Trophoblast cell (in vitro differentiated cells and primary cell): ENCODE measurements at places on chromosomes 1 and 21.

DNA sequence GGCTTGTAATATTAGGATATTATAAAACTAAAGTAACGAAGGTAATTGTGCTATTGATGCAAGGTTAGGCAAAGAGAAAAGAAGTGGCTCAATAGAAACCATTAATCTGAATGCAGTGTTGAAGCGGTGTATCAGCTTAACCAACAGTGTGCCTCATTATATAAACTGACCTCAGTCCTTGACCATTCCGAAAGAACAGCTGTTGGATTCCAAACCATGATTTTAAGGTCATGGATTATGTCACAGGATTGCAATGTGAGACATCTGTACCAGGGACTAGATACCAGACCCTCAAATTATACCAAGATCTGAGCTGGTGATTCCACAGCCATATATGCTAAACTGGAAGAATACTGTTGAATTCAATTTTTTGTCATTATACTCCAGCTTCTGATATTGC is 134.2 kb upstream of the HP1BP3 start:
- DNase-seq, result no peak

GRCh38 chr1:44822981-44823451 is 14.7 kb downstream of the BTBD19 start:
- no peak for DNase-seq

GRCh38 chr1:37471345-37472231 is 2.8 kb upstream of the ZC3H12A start:
- peak; percentile 71 for DNase-seq

GRCh38 chr1:59438058-59438560 is 141.2 kb downstream of the FGGY start:
- DNase-seq, result no peak

- no peak for DNase-seq
Observed at GRCh38 chr1:235557495-235557894, 53.2 kb upstream of the B3GALNT2 start.

DNA sequence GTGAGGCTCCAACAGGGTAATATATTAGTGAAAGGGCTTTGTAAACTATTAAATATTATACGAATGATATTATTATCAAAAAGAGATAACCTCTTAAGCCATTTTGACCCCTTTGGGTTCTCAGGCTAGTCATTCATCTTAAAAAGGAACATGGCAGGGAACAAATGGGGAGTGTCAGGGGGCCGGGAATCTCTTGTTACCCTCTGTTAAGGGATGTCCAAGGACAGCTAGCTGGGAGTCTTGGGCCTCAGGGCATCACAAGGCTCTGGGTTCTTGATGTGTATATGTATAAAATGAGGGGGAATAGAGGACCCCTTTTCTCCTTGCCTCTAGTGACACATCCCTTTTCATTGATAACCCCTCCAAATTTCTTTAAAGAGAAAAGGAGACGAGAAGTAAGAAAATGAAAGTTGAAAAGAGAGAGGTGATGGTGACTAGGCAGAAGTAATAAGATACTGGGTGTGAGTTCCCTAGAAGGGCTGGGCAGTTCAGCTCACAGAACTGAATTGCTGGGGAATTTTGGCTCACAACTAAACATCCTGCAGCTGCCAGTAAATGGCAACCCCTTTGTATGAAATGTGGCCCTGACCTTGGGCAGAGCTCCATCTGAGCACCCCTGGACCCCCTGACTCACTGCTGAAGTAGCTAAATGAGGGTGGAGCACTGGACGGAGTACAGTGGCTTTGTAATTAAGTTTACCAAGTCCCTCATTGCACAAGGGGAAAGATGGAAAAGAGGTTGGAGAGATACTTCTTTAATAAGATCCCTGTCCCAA is 20.0 kb upstream of the ZNF326 start:
- DNase-seq, result no peak

- peak; percentile 16 for DNase-seq
Observed at GRCh38 chr1:117798550-117798949, 130.9 kb downstream of the GDAP2 start.

DNA sequence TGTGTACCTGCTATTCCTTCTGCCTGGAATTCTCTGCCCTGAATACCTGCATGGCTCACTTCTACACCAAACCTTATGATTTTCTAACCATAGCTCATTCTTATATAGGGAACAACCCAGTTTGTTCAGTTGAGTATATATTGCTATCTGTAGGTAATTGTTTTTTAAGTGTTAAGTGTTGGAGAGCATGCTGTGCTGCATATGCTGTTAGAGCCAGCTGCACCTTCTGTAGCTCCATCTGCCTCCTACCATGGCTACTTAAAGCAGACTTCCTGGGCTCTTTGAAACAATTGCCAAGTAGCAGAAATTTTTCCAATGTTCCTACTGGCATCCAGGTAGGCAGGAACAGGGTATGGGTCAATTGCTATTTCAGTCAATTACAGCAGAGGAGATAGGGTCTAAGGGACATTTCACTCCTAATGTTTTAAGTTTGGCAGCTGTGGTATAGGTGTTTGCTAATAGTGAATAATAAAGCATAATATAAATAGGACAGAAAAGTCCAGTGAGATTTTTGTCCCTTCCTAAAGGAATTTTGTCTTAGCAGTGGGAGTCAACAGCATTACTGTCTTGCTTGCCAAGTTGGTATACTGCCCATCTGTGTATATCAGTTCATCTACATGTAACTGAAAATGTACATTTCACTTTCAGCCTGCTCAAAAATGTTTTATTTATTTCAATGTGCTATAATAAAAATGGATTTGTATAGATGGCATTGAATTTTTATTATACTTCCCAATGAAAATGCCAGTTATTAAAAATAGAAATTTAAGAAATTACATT is 34.0 kb upstream of the C1orf115 start:
- DNase-seq, result no peak

- peak; percentile 86 for DNase-seq
Observed at GRCh38 chr1:160777486-160778089, 18.4 kb upstream of the LY9 start.

DNA sequence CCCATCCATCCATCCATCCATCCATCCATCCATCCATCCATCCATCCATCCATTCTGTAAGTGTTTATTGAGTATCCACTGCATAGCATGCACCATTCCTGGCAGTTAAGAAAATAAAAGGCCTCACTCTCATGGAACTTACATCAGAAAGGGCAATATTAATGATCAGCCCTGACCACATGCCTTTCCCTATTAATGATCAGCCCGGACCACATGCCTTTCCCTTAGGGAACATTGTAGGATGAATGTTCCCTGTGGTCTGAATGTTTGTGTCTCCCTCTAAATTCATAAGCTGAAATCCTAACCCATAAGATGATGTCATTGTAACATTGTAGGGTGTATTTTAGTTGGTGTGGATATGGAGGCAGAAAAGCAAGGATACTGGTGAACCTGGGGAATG is 365.8 kb downstream of the KIF26B start:
- DNase-seq, result no peak

- no peak for DNase-seq
Observed at GRCh38 chr1:4611563-4612341, 42.7 kb upstream of the AJAP1 start.

- DNase-seq, result no peak
Observed at GRCh38 chr1:43058545-43059360, 100.1 kb upstream of the SLC2A1 start.

- DNase-seq, result no peak
Observed at GRCh38 chr1:43703836-43704235, 3.5 kb upstream of the ST3GAL3 start.

GRCh38 chr21:45454060-45454925 is 49.3 kb downstream of the COL18A1 start:
- no peak for DNase-seq

GRCh38 chr1:200231787-200232231 is 178.0 kb downstream of the ZNF281 start:
- no peak for DNase-seq

DNA sequence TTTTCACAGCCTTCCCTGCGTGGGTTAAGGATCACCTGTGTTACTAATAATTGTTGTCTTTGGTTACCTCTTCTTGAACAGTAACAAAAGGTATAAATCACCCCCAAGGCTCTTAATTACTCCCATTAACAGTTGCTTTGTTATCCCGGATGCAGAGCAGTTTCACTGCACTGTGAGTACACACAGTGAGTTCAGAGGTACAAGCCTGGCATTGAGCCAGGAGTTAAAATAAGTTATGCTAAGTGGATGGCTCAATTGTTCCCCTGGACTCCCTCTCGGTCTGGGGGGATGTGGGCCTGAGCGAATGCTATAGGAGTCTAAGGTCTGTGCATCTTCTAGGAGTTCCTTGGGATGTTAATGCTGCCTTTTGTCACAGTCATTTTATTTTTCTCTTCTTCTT is 258.3 kb downstream of the ATG4C start:
- no peak for DNase-seq

- DNase-seq, result no peak
Observed at GRCh38 chr1:205827623-205828022, 14.6 kb upstream of the SLC41A1 start.

DNA sequence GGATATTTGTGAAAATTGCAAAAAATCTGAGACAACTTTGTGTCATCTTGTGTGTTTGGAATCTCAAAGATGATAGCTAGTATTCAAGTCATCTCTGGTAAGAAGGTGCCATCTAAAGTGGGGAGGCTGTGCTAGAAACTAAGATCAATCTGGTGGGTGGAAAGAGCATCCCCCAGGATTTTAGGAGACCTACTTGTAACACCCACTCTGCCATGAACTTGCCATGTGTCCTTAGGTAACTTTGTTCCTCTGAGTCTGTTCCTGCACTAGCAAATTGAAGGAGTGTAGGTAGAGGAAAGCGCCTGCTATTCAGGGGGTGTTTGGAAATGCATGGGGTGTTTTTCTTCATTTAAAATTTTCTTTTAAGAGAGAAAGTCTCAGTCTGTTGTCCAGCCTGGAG is 24.4 kb downstream of the LGR6 start:
- DNase-seq, result no peak

DNA sequence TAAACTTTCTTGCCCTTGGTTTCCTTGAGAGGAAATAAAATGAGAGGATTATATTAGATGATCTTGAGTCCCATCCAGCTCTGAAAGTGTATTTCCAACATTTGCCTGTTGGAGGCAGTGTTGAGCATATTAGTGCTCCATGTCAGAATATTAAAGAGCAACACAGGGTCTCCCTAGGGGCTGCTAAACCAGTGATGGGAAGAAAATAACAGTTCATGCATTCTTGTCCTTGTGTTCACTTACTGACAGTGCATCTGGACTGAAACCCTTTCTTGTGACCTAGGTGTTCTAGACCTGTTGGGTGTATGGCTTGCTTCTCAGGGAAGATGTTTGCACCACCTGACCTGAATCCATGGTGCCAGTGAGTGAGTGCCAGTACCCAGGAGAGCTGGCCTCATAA is 124.7 kb upstream of the KIAA0040 start:
- DNase-seq, result no peak

- no peak for DNase-seq
Observed at GRCh38 chr1:167117225-167117624, 23.4 kb downstream of the STYXL2 start.

- DNase-seq, result no peak
Observed at GRCh38 chr1:21879928-21880618, 57.0 kb downstream of the HSPG2 start.

DNA sequence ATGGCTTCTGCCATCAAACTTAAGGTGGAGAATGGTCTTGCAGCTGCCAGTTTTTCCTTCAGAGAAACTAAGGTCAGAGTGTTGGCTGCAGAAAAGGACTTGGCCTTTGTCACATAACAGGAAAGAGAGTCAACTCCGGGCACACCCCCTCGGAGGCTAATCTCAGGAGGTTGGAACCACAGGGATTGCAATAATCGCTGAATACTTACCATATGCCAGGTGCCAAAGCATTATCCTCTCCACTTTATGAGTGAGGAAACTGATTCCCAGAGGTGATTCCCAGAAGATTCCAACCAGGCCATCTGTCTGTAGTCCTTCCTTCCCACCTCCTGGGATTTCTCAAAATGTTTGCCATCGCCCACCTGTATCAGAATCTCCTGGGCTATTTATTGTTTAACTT is 54.0 kb downstream of the LACTBL1 start:
- DNase-seq, result peak; percentile 44

- no peak for DNase-seq
Observed at GRCh38 chr1:33370301-33370700, 49.4 kb upstream of the A3GALT2 start.

DNA sequence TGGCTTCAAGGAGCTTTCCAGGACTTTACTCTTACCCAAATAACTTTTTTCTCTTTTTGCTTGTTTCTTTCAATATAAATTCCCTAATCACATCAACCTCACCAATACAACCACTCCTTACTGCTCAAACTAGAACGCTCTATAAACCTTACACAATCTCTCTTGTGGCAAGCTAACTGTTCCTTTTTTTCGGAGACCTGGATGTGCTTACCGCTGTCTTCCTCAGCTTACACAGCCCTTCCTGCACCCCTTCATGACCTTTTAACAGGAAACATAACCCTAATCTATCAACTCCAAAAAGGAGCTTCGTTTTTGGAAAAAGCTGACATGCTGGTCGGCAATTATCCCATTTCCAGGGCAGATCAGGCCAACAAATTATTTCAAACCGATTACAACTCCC is 24.1 kb upstream of the SLC2A5 start:
- DNase-seq, result no peak

DNA sequence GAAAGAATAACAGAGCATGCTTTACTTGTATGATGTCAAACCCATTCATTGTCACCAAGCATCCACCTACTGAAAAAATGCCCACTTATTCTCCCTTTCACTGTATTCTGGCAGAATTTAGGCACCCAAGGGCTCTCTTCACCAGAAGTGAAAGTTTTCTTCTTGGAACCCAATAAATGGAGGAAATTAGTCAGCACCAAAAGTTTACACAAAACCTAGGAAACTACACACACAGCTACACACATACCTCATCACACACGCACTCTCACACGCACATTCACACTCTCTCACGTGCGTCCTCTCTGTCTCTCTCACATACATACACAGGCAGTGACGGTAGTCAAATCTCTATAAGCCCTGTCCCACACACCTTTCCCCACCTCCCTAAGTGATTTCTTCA is 37.6 kb downstream of the MCOLN2 start:
- no peak for DNase-seq

GRCh38 chr1:214514032-214514818 is 37.2 kb downstream of the PTPN14 start:
- no peak for DNase-seq

DNA sequence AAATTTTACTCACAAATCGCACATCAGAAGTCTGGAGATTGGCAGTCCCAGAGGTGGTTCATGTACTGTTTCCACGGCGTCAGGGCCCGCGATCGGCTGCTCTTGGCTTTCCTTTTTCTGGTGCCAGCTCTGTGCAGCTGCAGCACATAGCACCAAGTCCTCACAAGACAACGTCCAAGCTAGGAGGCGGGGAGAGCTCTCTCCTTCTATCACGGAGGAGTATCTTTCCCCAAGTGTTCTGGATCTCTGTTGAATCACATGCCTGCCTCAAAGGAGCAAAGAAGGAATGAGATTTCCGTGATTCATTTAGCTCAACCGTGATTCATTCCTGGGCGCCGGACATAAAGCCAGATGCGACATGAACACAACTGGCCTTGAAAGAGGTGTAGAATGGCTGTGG is 25.5 kb downstream of the MT1HL1 start:
- DNase-seq, result no peak

- DNase-seq, result no peak
Observed at GRCh38 chr1:110163591-110163990, 13.3 kb downstream of the SLC6A17 start.

DNA sequence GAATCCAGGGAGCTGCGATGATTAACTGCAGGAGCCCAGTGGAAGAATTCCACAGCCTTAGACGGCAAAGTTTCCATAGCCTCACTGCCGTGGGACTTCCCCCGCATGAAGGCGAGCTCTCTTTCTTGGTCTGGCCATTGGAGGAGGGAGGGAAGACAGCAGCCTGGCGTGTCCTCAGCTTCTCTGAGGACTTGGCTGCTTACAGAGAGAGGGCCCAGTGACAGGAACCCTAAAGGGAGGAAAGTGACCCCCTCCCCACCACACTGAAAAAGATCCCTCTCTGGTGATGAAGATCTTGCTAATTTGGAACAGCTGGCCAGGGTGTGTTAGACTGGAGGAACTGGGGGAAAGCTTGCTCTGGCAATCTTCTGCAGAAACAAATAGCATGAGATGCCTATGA is 41.0 kb downstream of the ATP2B4 start:
- DNase-seq, result no peak
